Aorta (tissue), 5 donors: ENCODE measurements at places on chromosomes 5 and 9. TPM values are rescaled to one million over a fixed set of nuclear protein-coding genes. Genes with fewer than 3 reads are reported as not detected.

Gene FAM221B
- not detected for total RNA-seq

Gene SSBP2
- 92.0 TPM for total RNA-seq

Gene C9
- 0.13 TPM for total RNA-seq

DNA sequence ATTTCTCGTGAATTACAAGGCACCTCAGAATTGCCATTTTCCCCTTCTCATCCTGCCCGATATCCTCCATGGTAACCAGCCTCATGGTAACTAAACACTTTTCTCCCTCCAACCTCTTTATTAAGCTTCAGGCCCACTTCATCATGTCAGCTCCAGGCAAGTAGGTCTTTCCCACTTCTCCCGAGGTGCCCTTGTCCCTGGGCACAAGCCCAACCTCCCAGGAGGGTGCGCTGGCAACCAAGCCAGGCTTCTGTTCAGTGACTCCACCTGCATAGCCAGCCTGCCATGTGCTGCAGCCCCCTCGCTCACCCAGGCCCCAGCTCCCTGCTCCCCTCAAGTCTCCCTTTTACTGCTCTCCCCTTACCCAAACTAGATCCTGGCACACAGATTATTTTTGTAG is 47.4 kb upstream of the AFAP1L1 start:
- no peaks in the 10 kb centered on the region for H3K36me3 ChIP-seq
- no peak for DNase-seq
- no peak overlapping the region for H3K4me3 ChIP-seq
- H3K4me1 ChIP-seq = no peaks in the 10 kb centered on the region
- no peaks in the 10 kb centered on the region for H3K27me3 ChIP-seq
- no peak overlapping the region for H3K27ac ChIP-seq

DNA sequence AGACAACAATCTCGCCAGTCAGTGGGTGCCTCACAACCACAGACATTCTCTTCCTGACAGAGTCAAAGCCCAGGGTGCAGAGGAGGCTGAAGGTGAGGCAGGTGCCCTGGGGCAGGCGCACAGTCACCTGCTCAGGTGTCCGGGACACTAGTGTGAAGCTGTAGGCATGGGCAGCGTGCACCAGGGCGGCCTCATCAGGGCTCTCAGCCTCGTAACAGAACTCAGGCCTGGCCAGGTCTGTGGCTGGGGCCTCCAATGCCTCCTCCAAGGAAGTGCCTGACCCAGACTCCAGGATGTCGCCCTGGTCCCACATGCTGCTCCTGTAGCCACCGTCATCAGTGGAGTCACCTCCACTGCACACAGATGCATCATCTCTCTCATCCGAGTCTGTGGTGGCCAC is 198.7 kb downstream of the PTTG1 start:
- no peak overlapping the region for H3K27ac ChIP-seq
- H3K4me1 ChIP-seq = no peaks in the 10 kb centered on the region
- H3K4me3 ChIP-seq = no peak overlapping the region
- no peaks in the 10 kb centered on the region for H3K27me3 ChIP-seq
- DNase-seq = no peak
- no peaks in the 10 kb centered on the region for H3K36me3 ChIP-seq

Gene TMEM215
- total RNA-seq = not detected

Gene LYSMD3
- total RNA-seq = 29.7 TPM

- no peaks in the 10 kb centered on the region for H3K4me1 ChIP-seq
- DNase-seq = no peak
- no peaks in the 10 kb centered on the region for H3K27me3 ChIP-seq
- no peak overlapping the region for H3K4me3 ChIP-seq
- H3K36me3 ChIP-seq = no peaks in the 10 kb centered on the region
Measured at GRCh38 chr5:144281784-144282183, 111.1 kb downstream of the KCTD16 start.

DNA sequence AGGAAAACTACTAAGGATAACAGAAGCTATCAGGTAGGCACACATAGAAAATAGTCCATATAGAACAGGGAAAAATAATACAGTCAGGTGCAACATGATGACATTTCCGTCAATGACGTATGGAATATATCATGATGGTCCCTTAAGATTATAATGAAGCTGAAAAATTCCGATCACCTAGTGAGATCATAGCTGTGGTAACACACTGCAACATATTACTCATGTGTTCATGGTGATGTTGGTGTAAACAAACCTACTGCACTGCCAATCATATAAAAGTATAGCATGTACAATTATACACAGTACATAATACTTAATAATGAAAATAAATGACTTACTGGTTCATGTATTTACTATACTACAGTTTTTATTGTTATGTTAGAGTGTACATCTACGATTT is 60.0 kb downstream of the MEGF9 start:
- H3K36me3 ChIP-seq = no peaks in the 10 kb centered on the region
- no peaks in the 10 kb centered on the region for H3K4me1 ChIP-seq
- H3K27me3 ChIP-seq = no peaks in the 10 kb centered on the region
- H3K4me3 ChIP-seq = no peak overlapping the region

- H3K4me3 ChIP-seq = no peak overlapping the region
- no peak for DNase-seq
- no peaks in the 10 kb centered on the region for H3K4me1 ChIP-seq
- no peaks in the 10 kb centered on the region for H3K36me3 ChIP-seq
- no peaks in the 10 kb centered on the region for H3K27me3 ChIP-seq
Measured at GRCh38 chr9:91756510-91756780, 193.6 kb downstream of the ROR2 start.

GRCh38 chr5:131611064-131611381 is 24.0 kb downstream of the RAPGEF6 start:
- H3K27me3 ChIP-seq = no peaks in the 10 kb centered on the region
- peaks cover 12% of the 10 kb centered on the region for H3K4me1 ChIP-seq
- no peak overlapping the region for H3K27ac ChIP-seq
- H3K36me3 ChIP-seq = no peaks in the 10 kb centered on the region
- DNase-seq = no peak

GRCh38 chr9:76758476-76758875 is 5.8 kb upstream of the PCA3 start:
- no peaks in the 10 kb centered on the region for H3K36me3 ChIP-seq
- peaks cover 4% of the 10 kb centered on the region for H3K4me1 ChIP-seq
- DNase-seq = no peak
- no peak overlapping the region for H3K4me3 ChIP-seq
- no peaks in the 10 kb centered on the region for H3K27me3 ChIP-seq

DNA sequence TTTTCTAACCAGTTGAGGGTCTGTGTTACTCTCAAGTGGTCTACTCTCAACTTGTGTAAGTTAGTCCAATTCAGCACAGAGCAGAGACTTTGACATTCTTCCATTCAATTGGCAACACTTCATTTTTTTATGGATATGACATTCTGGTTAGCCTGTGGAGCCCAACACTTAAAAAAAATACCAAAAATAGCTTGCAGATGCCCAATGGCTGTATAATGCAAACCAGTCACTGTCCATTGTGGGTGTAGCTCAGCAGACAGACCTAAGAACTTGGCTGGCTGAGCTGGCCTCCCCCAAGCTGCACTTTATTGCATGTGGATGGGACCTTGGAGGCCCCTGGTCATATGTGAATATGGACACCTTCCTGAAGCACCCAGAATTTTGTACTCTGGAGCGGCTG is 103.2 kb downstream of the DPYSL3 start:
- H3K27me3 ChIP-seq = no peaks in the 10 kb centered on the region
- peaks cover 7% of the 10 kb centered on the region for H3K4me1 ChIP-seq

- no peaks in the 10 kb centered on the region for H3K36me3 ChIP-seq
- no peak for DNase-seq
- H3K27ac ChIP-seq = no peak overlapping the region
- no peak overlapping the region for H3K4me3 ChIP-seq
- H3K27me3 ChIP-seq = no peaks in the 10 kb centered on the region
Measured at GRCh38 chr9:4581861-4582565, 80.1 kb upstream of the PLPP6 start.

GRCh38 chr5:100950985-100951384 is 47.9 kb upstream of the ST8SIA4 start:
- H3K4me1 ChIP-seq = no peaks in the 10 kb centered on the region
- no peak for DNase-seq
- no peak overlapping the region for H3K4me3 ChIP-seq
- H3K36me3 ChIP-seq = no peaks in the 10 kb centered on the region

- no peaks in the 10 kb centered on the region for H3K36me3 ChIP-seq
- H3K27ac ChIP-seq = no peak overlapping the region
- DNase-seq = no peak
- H3K4me1 ChIP-seq = no peaks in the 10 kb centered on the region
- H3K4me3 ChIP-seq = no peak overlapping the region
Measured at GRCh38 chr9:72205513-72205912, 56.3 kb downstream of the GDA start.

Gene PAEP
- total RNA-seq = not detected

Gene FREM1
- 18.9 TPM for total RNA-seq

DNA sequence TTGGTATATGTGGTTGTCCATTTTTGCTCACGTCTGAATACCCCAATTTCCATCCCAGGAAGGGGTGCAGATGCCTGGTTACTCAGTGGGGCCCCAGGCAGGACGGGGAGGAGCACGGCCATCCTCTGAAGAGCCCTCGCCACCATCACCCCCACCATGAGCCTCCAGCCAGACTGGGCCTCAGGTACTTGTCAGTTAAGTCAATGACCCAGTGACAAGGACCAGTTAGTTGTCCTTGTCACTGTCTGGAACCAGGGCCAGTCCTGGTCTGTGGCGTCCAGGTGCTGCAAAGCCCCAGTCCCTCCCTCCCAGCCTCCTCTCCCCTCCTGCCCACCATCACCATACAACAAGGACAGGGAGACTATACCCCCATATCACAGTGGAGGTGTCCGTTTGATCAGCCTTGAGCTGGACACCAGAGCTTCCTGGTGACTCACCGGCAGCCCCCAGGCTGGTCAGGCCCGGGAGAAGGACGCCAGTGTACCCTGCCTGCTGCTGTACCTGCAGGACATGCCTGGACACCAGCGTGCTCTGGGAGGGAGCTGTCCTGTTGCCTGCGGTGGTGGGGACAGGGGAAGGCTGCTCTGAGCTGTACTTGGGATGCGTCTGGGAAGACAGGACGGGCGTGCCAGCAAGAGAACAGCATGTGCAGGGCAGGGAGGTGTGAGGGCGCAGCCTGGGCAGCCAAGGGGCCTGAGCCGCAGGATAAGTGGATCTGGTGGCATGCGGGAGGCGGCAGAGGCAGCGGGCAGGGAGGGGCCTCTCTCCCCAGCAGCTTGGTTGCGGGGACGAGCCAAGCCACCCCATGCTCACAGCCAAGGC is 32.6 kb upstream of the TTLL11 start:
- H3K4me3 ChIP-seq = no peak overlapping the region
- DNase-seq = no peak
- H3K36me3 ChIP-seq = no peaks in the 10 kb centered on the region
- H3K27me3 ChIP-seq = no peaks in the 10 kb centered on the region
- H3K27ac ChIP-seq = no peak overlapping the region

GRCh38 chr5:103919506-103919905 is 356.9 kb upstream of the NUDT12 start:
- H3K4me1 ChIP-seq = no peaks in the 10 kb centered on the region
- no peak overlapping the region for H3K27ac ChIP-seq
- no peak for DNase-seq
- no peak overlapping the region for H3K4me3 ChIP-seq
- no peaks in the 10 kb centered on the region for H3K27me3 ChIP-seq

- no peaks in the 10 kb centered on the region for H3K27me3 ChIP-seq
- peaks cover 3% of the 10 kb centered on the region for H3K4me1 ChIP-seq
- H3K27ac ChIP-seq = no peak overlapping the region
- no peak overlapping the region for H3K4me3 ChIP-seq
- DNase-seq = no peak
Measured at GRCh38 chr5:66877843-66878242, 281.6 kb downstream of the MAST4 start.

GRCh38 chr5:120771202-120771601 is 307.1 kb downstream of the PRR16 start:
- no peaks in the 10 kb centered on the region for H3K27me3 ChIP-seq
- no peak for DNase-seq
- no peak overlapping the region for H3K4me3 ChIP-seq
- no peaks in the 10 kb centered on the region for H3K4me1 ChIP-seq

- no peak for DNase-seq
- H3K4me3 ChIP-seq = no peak overlapping the region
- no peaks in the 10 kb centered on the region for H3K36me3 ChIP-seq
- H3K27me3 ChIP-seq = no peaks in the 10 kb centered on the region
Measured at GRCh38 chr5:10831419-10831818, 70.4 kb upstream of the DAP start.

GRCh38 chr5:169637549-169638121 is 560 bp downstream of the DOCK2 start:
- H3K27ac ChIP-seq = no peak overlapping the region
- DNase-seq = peak; percentile 56
- H3K27me3 ChIP-seq = no peaks in the 10 kb centered on the region
- no peaks in the 10 kb centered on the region for H3K4me1 ChIP-seq

DNA sequence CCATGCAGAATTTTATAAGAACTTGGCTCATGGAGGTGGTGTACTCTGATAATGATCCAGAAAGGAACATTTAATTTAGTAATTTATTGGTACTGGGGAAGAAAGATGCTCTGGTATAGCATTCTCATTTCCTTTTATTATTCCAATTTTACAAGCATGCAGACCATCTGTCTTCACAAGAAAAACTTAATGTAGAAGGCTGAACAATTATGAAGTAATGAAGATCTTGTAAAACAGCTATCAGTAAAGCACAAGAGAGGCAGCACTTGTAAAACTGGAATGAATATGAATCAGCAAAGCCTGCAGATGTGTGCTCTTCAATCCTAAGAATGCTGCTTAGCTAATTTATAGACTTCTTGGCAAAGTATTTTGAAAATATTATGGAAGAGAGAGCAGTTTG is 300.0 kb downstream of the YTHDC2 start:
- DNase-seq = no peak
- peaks cover 6% of the 10 kb centered on the region for H3K4me1 ChIP-seq
- no peak overlapping the region for H3K27ac ChIP-seq
- H3K27me3 ChIP-seq = no peaks in the 10 kb centered on the region

Gene MED27
- 16.8 TPM for total RNA-seq

Gene BARHL1
- not detected for total RNA-seq

DNA sequence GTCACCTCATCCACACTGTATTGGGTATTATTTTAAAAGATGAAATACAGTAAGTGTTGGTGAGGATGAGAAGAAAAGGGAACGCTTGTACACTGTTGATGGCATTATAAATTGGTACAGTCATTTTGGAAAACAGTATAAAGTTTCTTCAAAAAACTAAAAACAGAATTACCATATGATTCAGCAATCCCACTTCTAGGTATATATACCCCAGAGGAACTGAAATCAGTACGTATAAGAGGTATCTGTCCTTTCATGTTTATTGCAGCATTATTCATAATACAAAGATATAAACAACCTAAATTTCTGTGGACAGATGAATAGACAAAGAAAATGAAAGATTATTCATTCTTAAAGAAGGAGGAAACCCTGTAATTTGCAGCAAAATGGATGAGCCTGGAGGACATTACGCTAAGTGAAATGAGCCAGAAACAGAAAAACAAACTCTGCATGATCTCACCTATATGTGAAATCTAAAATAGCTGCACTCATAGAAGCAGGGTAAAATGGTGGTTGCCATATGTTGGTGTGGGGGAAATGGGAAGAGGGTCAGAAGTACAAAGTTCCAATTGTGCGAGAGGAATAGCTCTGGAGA is 191.6 kb downstream of the TRIM36 start:
- no peaks in the 10 kb centered on the region for H3K4me1 ChIP-seq
- no peak overlapping the region for H3K4me3 ChIP-seq
- no peak overlapping the region for H3K27ac ChIP-seq
- H3K27me3 ChIP-seq = no peaks in the 10 kb centered on the region
- no peaks in the 10 kb centered on the region for H3K36me3 ChIP-seq
